ENCODE measurements at places on chromosomes 13 and 19.

DNA sequence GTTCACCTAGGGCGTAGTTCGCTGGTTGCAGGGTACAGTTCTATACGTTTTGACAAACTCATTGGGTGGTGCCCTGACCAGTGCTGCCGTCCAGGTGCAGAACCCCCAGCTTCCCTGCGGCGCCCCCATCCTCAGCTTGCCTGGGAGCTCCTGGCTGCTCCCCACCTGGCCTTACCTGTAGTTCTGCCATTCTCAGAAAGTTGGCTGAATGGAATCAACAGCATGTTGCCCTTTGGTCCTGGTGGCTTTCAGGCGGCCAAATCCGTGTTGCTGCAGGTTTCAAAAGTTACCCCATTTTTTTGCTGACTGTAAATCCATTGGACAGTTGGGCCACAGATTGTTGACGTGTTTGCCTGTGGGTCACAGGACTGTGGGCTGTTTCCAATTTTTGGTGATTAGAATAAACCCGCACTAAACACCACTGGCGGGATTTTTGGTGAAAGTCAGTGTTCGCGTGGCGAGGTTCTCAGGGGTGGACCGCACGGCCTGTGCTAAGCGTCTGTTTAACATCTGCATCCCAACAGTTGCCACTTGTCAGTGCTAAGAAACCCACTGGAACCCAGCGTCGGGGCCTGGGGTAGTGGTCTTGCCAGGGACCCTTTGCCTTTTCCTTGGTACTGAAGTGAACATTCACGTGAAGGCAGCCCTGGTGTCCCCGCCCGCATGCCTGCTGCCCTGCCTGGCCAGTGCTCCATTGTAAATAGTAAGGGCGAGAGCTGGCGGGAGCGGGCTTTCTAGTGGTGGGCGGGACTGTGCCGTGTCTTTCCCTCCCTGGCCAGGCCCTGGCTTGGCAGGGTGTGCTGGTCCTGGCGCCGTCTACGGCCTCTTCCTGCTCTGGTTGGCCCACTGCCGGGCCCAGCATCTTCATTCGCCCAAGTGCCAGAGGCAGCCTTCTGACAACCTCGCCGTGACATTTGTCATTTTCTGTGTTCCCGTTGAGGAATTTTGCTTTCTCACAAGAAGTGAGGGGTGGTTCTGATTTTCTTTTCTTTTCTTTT lies 3.3 kb downstream of the DOT1L start:
- DNase-seq = peak; percentile 83

DNA sequence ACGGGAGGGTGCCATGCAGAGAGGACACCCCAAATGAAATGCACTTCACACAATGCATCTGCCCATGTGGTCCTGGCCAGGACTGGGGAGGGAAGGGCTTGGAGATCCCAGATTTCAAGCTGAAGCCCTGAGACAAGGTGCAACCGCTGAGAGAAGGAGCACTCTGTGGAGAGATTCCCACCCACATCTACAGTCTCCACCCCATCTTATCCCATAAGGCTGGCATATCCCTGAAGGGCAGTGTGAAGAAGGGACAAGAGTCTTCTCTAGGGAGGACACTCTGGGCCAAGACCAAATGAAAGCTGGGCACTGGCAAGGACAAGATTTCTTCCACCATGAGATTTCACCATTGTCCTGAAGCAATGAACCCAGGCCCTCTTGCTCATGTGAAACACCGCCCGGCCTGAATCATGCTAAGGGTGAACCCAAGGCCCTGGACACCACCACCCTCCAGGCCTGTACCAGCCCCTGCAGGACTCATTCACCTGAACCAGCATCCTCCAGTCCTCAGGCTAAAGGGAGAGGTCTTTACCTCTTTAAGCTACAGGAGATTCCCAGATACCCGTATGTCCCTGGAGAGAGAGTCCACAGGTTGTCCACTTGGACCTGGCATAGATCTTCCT lies 20.5 kb downstream of the CEACAM4 start:
- DNase-seq = no peak

DNA sequence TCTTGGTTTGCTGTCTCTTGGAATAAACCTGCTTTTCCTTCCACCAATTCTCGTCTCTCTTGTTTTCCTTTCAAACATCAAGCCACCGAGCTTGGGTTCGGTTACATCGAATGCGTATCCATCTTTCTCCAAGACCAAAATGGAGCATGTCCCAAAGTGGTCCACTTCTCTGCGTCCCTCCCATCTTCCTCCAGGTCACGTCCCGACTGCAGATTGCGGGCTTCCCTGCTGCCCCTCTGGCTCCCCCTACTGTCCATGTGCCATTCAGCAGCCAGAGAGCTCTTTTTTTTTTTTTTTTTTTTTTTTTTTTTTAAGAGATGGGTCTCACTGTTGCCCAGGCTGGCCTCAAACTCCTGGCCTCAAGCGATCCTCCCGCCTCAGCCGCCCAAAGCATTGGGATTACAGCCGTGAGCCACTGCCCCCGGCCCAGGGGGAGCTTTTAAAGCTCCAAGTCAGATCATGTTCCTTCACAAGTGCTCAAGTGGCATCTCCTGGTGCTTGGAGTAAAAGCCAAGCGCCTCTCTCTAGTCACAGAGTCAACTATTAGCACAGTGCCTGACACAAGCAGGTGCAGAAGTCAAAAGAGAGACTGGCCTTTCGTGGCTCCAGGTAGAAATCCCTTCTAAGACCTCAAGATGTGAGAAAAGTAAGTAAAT lies 10.0 kb downstream of the COL5A3 start:
- DNase-seq = peak; percentile 83

- no peak for DNase-seq
These were observed 34.9 kb upstream of the FXYD3 start for GRCh38 chr19:35080613-35081170.

GRCh38 chr19:1343041-1343440 lies 40.7 kb upstream of the NDUFS7 start:
- peak; percentile 50 for DNase-seq

GRCh38 chr13:44092078-44092970 lies 212.6 kb downstream of the LACC1 start:
- DNase-seq = no peak

DNA sequence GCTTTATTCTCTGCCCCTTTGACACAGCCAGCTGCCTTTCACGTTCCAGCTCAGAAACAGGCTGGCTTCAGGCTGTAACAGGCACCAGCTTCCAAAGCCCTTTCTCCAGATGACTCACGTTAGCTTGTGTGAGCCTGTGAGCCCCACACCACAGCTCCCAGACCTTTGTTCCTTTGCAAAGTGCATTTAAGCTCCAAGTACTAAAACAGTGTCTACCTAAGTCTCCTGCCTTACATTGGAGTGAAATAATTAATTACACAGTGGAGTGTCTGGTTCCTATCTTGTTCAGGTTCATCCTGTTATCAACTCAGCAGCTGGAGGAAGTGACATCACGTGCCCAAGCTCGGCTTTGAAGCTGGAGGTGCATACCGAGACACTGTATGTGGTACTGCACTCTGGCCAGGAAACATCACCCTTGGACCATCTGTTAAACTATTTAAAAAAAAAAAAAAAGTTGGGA lies 475.8 kb downstream of the FOXO1 start:
- peak; percentile 86 for DNase-seq

DNA sequence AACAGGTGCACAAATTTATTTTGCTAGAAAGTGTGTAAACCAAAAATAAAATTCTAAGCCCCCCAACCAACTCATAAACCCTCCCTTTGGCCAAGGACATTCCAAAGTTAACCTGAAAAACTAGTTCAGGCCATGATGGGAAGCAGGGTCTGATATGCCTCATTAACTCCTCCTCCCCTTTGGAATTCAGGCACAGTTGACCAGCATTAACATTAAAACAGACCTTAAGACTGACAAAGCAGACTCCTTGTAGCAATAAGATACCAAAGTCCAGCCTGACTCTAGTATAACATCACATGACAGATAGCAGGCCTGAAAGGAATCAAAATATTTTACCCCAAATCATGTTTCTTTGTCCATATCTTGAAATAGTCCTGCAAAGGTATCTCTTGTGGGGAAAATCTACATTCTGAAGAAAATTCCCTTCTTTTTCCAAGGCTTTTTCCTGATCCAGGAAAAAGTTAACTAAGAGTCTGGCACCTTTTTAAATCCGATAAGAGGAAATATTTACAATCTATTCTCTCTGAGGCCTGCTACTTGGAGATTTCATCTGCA lies 19.7 kb downstream of the NEK5 start:
- DNase-seq = no peak

DNA sequence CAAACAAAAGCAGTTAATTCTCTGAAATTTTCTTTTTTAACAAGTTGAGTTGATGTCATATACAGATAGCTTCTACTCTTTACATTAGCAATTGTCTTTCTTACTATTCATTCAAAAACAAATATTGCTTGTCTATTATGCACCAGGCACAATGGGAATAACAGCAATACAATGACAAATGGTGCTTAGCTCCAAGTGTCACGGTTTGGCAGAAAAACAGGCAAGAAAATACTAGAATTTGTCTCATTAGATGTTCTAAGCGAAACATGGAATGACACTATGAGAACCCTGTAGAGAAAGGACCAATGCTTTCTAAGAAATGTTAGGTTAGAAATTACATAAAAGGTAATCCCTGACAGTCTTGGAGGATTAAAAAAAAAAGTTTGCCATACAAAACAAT lies 187.6 kb downstream of the PCDH9 start:
- no peak for DNase-seq

DNA sequence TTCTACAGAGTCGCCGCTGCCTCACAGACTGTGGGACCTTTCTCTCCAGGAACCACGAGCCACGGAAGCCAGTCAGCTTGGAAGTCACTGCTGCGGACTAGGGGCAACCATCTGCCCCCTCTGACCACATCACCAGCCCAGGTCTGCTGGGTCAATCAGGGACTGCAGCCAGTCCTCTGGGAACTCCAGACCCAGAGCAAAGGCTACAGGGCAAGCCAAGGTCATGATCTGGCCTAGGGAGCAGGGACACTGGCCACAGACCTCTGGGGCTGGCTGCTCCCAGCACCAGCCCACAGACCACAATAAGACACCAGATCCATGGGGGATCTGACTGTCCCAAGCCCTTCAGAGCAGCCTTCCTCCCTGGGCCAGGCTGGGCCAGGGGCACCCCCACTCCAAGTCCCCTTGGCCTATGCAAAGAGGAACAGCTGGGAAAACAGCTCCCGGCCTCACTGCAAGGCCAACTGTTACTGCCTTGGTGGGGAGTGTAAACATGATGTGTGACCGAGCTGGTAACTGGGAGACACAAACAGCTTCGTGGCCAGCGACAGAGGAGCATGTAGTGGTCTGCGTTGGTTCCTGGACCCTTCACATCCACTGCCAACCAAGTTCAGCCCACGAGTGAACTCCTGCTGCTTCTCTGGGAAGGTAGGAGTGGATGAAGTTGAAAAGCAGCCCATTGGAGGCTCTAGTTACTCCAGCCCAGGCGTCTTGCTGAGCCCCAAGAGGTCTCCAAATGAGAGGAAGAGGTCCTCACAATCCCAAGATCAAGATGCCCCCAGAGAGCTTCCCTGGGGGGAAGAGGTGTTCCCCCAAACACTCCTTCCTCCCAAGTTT lies 1.5 kb downstream of the AKT2 start:
- no peak for DNase-seq

- DNase-seq = no peak
These were observed 11.2 kb downstream of the EGLN2 start for GRCh38 chr19:40810160-40810559.

DNA sequence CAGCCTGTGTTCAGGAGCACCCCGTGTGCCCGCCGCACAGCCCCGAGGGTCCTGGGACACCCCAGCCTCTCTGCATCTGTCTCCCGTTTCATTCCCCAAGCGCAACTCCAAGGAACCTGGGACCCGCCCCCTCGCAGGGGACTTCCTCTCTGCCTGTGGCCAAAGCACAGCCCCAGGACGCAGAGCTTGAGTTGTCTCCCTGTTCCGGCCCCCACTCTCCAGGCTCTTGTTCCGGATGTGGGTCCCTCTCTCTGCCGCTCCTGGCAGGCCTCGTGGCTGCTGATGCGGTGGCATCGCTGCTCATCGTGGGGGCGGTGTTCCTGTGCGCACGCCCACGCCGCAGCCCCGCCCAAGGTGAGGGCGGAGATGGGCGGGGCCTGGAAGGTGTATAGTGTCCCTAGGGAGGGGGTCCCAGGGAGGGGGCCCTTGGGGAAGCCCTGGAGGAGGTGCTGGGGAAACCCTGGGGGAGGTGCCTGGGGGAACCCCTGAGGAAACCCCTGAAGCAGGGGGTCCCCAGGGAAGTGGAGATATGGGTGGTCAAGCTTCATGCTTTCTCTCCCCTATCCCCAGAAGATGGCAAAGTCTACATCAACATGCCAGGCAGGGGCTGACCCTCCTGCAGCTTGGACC lies 1.3 kb downstream of the HCST start:
- DNase-seq = peak; percentile 65

- peak; percentile 85 for DNase-seq
These were observed 1.5 kb upstream of the MYO1F start for GRCh38 chr19:8578642-8579265.

DNA sequence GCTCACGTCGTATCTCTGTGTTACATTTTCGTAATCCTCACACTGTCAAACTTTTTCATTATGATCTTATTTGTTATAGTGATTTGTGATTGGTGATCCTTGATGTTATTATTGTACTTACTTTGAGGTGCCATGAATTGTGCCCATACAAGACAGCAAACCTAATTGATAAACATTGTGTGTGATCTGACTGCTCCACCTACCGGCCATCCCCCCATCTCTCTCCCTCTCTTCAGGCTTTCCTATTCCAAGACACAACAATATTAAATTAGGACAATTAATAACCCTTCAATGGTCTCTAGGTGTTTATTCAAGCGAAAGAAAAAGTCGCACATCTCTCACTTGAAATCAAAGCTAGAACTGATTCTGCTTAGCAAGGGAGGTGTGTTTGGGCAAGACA lies 349.3 kb downstream of the RBM26 start:
- no peak for DNase-seq

DNA sequence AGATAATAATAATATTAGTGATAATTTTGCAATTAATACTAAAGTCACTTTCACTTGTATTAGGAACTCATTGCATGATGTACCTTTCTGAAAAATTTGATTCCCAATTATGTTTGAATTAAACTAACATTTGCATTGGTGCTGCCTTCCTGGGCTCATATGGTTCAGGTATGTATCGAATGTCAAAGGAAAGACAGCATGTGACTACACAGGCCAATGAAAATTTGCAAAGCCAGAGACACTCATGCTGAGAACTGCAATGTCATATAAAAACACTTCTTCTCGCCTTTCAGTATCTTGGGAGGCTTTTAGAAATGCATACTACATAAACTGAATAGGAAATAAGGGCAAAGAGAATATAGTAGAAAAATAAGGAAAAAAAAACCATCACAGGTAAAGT lies 44.3 kb downstream of the RAP2A start:
- no peak for DNase-seq

- DNase-seq = no peak
These were observed 2.2 kb upstream of the ZNF28 start for GRCh38 chr19:52823676-52824075.

- DNase-seq = no peak
These were observed 23.0 kb upstream of the OLFM4 start for GRCh38 chr13:53005626-53006025.

DNA sequence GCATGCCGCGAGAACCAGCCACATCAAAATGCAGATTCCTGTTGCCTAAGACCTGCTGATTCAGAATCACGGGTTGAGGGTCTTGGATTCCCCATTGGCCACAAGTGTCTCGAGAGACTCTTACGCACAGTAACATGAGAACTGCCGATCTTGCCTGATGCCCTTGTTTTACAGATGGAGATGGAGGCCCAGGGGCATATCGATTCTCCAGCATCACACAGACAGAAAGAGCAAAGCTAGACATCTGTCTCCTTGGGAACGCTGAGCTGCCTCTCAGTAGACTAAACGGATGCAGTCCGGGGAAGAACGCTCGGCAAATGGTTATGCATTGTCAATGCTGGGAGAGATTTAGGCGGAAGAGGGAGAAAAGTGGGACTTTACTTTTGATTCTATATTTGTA lies 5.4 kb downstream of the NLRP12 start:
- DNase-seq = no peak

- no peak for DNase-seq
These were observed 1736.2 kb downstream of the SLITRK5 start for GRCh38 chr13:89407357-89407756.

GRCh38 chr13:26497968-26498511 lies 59.4 kb upstream of the WASF3 start:
- peak; percentile 71 for DNase-seq

All from cardiac muscle cell (in vitro differentiated cells and primary cell).